Vagina (tissue), 2 donors: ENCODE measurements at places on chromosomes 6 and 20.

DNA sequence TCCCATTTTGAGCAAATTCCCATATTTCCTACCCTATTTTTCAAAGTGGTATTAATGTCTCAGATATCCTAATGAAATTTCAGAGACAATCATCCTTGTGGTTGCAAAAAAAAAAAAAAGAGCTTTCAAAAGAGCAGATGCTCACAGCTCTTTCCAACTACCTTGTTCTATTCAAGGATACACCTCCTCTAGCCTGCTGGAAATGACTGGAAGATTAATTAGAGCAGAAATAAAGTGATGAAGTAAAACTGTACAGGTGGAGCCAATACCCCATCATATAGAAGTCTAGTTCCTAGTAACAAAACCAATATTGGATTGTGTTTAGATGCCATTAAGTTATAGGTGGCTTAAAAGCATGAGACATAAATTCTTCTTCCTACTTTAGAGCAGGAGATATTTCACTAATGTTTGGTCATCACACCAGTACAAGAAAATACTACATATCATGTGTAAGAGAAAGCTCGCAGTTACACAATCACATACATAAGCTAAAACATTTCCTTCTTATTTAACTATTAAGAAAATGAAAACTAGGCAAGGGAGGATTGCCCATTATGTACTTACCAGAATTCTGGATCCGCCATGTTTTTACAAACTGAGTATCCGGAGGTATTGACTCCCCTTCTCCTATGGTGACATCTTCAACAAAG lies 42.4 kb downstream of the ILRUN start:
- no peak for DNase-seq

- no peak for DNase-seq
Measured at GRCh38 chr6:27312146-27312949, at the start of gene POM121L2. TSS of gene POM121L2 (minus strand) at chr6:27312273. CDS start at chr6:27312170, 103 bp downstream.

DNA sequence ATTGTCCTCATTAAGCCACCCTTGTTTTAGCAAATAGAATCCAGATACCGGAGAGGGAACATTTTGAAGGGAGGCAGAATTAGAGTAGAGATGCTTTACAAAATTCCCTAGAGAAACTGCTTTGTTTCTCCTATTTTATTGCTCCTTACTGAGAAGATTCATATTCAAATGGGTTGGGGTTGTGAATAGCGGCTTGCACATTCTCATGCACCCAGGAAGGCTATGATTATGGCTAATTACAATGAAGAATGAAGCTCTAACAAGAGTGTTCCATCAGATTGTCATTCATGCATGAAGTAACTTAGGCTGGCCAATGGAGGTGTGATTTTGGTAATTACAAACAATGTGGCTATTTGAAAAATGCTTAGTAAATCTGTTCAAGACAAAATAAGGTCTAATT lies 129.6 kb downstream of the PACRG start:
- no peak for DNase-seq

- DNase-seq, result no peak
Measured at GRCh38 chr20:44746367-44747165, 901 bp downstream of the KCNK15 start.

GRCh38 chr20:50219600-50219999 lies 29.0 kb downstream of the CEBPB start:
- no peak for DNase-seq

DNA sequence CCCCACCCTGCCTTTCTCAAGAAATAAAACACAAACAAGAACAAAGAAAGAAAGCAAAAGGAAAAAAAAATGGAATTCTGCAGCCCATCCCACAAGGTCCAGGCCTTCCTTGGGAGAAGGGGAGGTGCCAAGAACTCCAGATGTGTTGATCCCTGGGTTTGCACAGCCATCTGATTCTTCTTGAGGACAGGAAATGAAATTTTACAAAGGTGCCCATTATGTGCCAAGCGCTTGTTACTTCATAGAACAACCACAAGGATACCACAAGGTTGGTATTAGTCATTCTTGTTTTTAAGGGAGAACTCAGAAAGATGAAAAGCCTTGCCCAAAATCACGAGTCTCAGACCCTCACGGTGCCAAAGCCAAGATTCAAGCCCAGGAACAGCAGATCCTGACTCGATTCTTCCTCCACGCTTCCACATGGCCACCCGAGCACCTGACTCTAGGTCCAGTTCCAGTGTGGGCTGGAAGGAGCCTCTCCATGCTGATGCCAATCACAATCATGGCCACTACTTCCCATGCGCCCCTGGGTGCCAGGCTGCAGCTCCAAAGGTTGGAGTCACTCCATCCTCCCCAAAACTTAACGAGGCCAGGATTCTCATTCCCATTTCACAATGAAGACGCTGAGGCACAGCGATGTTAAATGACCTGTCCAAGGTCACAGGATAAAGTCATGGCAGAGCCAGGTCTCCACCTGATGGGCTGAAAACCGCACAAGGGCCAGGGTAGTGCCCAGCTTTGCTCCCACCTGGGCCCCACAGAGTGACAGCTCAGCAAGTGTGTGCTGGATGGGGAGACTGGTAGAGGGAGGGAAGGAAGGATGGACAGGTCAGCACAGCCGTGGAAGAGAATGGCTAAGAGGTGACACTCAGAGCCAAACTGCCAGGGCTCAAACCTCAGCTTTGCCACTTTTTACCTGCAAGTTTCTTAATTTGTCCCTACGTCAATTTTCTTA lies 66.7 kb upstream of the TOP1 start:
- peak; percentile 88 for DNase-seq

DNA sequence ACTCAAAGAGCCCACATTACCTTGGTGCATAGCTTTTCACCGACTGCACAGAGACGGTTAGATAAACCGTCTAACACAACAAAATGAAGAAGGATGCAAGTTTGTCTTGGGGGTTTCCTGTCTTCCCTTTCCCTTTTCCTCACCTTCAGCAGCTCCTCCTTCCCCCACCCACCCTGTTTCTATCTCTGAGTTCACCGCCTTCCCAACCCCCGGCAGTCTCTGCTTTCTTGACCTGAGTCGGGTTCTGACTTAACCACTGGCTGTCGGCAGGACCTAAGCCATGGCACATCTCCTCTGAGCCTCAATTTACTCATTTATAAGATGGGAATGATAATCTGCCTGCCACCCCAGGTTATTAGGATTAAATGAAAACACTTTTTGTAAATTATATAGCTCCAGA lies 25.8 kb upstream of the CNKSR3 start:
- DNase-seq, result no peak

DNA sequence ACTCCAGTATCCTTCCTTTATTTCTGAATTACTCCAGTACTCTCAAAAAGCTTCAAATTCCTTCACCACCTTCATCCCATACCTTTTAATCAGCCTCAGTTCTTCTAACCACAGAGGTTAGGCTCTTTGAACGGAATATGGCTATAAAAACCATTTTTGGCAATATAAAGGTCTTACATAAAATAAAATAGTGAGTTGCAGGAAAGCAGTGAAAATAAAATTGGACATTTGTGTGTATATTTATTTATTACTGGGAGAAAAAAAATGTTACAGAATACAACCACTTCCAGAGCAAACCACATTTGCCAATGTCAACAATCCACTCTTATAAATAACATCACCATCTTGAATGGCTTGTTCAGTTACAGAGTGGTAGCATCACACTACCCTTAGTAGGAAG lies 7.7 kb downstream of the HDDC2 start:
- no peak for DNase-seq
